ENCODE measurements at places on chromosomes 2 and 18. TPM values are rescaled to one million over a fixed set of nuclear protein-coding genes. Genes with fewer than 3 reads are reported as not detected.

SLC19A3 gene
- polyA plus RNA-seq: 0.79 TPM

TDRD15 gene
- not detected for polyA plus RNA-seq

NBEAL1 gene
- 6.9 TPM for polyA plus RNA-seq

C2orf69 gene
- 11.5 TPM for polyA plus RNA-seq

ARHGAP15 gene
- polyA plus RNA-seq: not detected

DNA sequence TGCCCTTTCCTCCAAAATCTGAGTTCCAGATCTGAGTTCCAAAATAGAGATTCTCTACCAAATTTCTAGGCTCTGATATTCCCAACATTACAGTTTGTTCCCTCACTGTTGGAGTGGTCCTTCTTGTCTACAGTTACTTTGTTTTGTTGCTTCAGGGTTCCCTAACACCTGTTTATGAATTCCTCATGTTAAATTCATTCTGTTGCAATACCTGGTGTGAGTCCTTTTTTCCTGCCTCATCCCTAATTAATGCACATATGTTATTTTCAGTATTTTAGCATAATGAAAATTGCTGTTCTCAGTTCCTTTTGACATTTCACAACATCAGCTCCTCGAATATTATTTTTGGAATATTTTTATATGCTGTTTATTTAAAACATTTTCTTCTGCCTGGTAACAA, 16.2 kb downstream of the SERPINB13 start:
- no peak for DNase-seq

GRCh38 chr2:8704906-8705305, 23.1 kb downstream of the ID2 start:
- DNase-seq: no peak

DNA sequence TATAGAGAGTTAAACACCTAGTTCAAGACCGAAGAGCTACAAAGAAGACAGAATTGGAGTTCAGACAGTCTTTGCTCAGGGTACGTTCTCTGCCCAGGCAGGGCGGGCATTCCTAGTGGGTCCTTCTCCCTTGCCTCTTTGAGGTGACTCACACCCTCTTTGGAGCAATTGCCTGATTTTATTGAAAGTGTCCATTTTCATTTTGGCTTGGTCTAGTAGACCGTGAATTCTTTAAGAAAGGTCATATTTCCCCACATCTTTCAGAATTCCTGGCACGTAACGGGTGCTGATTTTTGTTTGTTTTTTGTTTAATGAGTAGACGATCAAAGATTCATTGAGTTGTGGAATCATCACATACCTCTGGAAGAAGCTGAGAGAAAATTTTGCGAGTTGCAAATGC, 871.5 kb downstream of the RNF144A start:
- DNase-seq: no peak

- peak; percentile 91 for DNase-seq
These were observed 252.5 kb downstream of the ETAA1 start for GRCh38 chr2:67649331-67650261.

DNA sequence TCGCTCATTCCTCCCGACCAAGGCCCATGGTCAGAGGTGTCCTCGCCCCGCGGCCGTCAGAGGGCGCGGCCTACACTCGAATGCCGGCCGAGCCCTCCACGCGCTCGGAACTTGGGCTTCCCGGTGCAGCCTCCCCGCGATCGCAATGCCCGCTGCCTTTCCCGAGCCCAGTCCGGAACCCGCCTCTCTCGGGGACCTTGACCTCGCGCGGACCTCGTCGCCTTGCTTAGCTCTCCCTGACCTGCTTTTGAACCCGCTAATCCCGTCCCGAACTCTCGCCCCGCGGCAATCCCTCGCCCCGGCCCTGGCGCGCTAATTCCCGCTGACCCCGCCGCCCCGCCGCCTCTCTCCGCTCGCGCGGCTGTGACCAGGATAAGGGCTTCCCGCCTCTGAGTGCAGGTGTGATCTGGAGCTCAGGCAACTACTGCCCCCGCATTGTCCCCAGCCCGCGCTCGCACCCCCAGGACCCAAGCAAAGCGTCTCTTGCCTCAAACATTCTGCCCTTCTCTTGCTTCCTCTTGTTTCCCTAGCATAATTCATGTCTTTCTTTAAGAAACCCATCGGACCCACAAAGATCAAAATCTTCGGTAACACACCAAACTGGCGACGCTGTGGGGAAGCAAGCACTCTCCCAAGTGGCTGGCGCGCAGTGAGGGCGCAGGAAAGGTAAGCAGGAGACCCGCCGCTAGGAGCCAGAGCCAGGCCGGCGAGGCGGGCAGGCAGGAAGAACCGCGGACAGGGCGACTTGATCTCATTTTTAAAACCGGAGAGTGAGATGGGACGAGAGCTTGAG, 46.6 kb upstream of the ATP6V1B1 start:
- DNase-seq: no peak

DNA sequence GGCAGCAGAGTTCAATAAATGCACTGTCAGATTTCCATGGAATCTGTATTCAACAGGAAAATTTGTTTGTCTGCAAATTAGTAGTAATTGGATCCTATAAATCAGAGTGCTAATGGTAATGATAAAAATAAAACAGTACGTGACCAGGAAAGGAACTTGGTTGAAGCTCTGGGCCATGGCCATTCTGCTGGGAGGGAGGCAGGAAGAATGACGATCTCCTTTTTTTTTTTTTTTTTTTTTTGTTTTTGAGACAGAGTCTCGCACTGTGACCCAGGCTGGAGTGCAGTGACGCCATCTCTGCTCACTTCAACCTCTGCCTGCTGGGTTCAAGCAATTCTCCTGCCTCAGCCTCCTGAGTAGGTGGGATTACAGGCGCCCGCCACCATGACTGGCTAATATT, 94.8 kb upstream of the SEC11C start:
- no peak for DNase-seq

DNA sequence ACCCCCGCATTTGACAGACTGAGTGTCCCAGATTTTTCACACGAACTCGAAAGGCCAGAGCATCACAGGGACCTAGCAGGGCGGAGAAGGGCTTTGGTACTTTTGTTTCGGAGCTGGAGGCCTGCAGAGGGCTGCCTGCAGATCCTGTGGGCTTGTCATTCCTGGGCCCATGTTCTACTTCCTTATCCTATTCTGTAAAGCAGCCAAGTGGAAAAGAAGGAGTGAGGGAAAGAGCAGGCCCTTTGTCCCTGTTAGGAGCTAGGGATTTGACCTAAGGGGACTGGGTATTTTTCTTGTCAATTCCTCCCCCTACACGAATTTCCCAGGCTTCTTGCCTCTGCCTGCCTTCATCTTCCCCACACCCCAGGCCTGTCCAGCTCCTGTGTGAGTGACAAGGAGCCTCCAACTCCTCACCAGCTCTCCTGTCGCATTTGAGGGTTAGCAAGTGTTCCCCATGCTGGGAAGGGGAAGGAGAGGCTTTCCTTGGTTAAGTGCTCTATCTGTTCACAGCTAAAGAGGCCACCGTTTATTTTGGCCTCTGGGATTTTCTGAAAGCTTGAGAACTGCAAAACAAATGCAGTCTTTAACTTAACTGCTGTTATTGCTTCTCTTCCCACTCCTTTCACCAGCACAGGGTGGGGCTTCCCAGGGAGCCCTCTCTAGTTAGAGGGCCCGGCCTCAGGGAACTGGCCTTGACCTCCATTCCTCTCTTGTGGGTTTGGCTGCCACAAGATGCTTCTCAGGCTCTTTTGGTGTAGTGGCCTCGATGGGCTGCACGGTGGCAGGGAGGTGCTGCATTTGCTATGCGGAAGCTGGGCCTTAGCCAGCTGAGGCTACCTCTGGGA, 61.2 kb downstream of the SGPP2 start:
- DNase-seq: no peak

GRCh38 chr18:79941473-79942119, 9.9 kb downstream of the SLC66A2 start:
- no peak for DNase-seq

GRCh38 chr2:45724335-45724734, 72.9 kb downstream of the PRKCE start:
- no peak for DNase-seq
